ENCODE measurements at places on chromosomes 4 and X. TPM values are rescaled to one million over a fixed set of nuclear protein-coding genes. Genes with fewer than 3 reads are reported as not detected.

GRCh38 chr4:98506462-98507132 lies 151.8 kb downstream of the TSPAN5 start:
- DNase-seq, result peak; percentile 67

DNA sequence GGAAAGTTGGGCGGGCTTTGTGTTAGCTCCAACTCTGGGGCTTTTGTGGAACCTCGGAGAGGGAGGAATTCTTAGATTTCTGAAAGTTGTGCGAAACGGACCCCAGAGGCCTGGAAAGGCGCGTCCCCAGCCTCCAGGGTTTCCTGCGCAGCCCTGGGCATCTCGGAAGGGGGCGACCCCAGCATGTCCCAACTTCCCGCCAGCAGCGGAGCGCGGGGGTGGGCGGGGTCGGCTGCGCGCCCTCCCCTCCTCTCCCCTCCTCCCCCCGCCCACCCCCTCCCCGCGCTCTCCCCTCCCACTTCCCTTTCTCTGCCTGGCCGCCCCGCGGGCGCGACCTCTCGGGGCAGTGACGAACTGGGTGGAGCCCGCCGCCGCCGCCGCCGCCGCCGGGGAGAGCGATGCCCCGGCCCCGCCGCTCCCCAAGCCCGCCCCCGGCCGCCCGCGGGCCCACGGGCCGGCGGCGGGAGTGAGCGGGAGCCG lies 16.8 kb downstream of the PTTG2 start:
- peak; percentile 95 for DNase-seq

DNA sequence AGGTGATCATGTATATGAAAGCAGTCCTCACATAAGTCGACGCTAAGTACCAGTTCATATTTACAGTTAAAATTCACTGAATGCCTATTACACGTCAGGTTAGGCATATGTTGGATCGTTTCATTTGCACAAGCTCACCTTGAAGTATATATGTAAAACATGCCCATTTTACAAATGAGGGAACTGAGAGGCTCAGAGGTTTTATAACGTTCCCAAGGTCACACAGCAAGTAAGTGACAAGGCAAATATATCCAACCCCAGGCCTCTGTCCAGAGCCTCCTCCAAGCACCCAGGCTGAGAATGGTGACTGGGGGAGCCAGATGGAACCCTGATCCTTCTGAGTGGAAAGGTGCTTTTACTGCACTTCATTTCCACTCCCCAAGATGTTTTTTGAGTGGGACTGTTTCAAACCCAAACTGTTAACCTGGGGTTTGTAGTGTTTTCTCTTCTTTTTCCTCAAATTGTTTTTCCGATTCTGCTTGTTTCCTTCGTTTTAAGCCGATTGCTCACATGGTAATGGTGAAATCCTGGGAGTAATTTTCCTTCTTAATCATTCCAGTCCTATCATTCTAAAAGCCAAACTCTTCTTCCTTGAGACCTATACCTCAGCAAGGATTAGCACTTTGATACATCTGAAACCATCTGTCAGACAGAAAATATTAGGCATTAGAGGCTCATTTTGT lies 791 bp downstream of the SMIM20 start:
- peak; percentile 24 for DNase-seq

DNA sequence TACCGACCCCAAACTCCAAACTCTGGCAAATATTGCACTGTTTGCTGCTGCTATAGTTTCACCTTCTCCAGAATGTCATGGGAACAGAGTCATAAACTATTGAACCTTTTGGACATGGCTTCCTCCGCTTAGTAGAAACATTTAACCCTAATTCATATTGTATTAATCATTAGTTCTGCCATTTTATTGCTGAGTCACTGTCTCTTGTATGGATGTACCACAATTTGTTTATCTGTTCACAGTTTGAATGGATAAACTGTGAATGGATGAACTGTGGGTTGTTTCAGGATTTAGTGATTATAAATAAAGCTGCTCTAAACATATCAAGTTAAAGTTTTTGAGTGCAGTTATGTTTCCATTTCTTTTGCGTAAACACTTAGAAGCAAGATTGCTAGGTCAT lies 10.1 kb downstream of the ANXA10 start:
- no peak for DNase-seq

MED12 gene
- 19.0 TPM for total RNA-seq
